ENCODE measurements at places on chromosomes 16 and 17.
A peak's percentile ranks its signal among the peaks of the same experiment; 100 is the strongest.

DNA sequence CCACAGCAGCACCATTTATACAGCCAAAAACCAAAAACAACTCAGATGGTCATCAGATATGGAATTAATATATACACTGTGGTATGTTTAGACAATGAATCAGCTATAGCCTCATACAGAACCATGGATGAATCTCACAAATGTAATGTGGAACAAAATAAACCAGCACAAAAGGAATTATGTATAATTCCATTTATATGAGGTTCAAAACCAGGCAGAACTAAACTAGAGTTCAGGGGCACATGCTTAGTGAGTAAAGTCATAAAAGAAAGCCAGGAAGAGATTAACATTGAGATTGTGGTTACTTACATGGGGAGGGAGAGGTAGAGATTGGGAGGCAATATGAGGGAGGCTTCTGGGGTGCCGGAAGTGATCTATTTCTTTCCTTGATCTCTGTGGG lies 231.1 kb downstream of the COPRS start:
- no peak for DNase-seq

- no peak for DNase-seq
Observed at GRCh38 chr16:23862556-23862955, 26.8 kb downstream of the PRKCB start.

DNA sequence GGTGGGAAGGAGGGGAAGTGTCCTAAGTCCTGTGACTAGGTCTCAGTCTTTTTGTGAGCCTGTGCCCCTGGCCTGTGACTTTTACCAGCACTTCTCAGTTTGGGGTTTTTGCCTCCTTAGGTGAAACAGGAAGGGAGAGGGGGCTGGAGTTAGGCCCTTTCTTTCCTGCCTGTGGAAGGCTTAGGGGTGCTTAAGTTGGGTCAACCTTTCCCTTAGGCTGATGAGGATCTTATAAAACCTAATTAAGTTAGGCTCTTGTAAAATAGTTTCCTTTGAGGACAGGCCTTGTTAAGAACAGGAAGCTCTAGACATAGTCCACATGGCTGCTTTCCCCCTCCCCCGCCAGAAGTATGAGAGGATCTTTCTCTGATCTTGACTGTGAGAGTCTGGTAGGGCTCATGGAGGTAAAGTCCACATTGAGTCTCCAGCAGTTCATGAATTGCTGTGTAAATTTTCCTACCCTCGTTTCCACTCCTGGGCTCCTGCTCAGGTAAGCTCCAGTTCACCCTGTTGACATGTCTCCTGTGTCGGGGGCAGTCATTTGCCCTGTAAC lies 17.0 kb upstream of the DNASE1 start:
- no peak for DNase-seq

GRCh38 chr17:32586666-32587065 lies 99.9 kb downstream of the CDK5R1 start:
- DNase-seq, result no peak

GRCh38 chr17:81428121-81428515 lies 32.9 kb downstream of the BAHCC1 start:
- no peak for DNase-seq

DNA sequence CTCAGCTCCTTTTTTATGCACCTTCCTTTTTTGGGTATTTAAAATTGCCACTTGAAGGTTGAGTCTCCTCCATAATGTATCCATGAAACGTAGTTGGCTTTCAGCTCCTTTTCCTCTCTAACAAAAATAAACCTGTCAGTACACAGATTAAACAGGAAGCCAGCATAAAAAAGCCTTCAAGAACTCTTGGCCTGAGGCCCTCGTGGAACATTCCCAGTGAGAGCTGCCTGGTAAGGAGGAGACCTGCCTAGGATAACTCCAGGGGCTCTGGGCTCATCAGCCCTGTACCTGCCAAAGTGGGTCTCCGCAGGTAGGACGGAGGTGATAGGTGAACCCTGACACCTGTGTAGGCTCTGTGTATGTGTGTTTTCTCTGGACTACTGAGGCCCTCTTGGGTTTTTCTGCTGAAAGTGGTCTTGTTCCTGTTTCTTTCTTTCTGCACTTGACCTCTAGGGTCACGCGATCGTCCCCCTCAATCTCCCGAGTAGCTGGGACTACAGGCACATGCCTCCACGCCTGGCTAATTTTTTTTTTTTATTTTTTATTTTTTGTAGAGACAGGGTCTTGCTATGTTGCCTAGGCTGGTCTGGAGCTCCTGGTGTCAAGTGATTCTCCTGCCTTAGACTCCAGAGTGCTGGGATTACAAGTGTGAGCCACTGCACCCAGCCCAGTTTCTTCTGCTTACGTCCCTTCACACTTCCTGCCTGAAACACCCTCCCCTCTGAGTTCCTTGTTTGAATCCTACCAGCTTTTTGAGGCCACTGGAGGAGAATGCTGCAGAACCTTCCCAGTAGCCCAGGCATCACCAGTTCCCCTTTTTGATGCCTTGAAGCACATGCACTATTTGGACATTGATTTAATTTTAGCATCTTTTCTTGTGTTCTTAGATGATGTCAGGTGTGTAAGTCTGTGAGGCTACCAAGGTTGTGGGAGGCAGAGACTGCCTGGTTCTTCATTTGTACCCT lies 9.8 kb downstream of the PGS1 start:
- no peak for DNase-seq

GRCh38 chr16:76164970-76165558 lies 112.1 kb upstream of the CNTNAP4 start:
- DNase-seq, result no peak

DNA sequence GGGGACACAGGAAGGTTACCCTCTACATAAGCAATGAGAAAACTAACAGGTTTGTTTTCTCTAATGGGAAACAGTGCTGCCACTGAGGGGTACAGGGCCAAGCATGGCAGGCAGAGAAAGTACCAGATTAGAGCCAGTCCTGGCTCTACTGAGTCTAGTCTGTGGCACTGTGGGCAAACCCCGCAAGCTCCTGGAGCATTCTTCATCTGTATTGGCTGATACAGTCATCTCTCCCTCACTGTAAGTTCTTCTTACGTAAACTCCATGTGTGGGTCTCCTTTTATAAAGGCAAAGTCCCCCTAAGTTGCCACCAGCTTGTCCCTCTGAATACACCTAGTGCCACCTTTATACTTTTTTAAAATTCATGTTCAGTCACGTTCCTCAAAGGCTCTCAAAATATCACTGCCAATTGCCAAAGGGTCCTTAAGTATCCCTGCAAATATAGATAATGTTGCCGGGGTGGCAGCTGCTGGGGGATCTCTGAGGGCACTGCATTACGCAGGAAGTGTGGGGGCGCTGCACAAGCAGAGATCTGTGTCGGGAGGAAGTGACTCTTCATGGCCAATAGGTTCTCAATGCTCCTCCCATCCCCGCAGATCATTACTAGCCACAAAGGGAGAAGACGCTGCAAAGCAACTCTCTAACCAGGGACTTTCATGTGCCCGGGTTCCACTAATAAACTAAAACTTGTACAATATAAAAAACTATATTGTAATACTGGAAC lies 18.8 kb downstream of the XPO6 start:
- DNase-seq, result peak; percentile 42

GRCh38 chr17:66863820-66864219 lies 28.9 kb downstream of the CACNG5 start:
- no peak for DNase-seq

DNA sequence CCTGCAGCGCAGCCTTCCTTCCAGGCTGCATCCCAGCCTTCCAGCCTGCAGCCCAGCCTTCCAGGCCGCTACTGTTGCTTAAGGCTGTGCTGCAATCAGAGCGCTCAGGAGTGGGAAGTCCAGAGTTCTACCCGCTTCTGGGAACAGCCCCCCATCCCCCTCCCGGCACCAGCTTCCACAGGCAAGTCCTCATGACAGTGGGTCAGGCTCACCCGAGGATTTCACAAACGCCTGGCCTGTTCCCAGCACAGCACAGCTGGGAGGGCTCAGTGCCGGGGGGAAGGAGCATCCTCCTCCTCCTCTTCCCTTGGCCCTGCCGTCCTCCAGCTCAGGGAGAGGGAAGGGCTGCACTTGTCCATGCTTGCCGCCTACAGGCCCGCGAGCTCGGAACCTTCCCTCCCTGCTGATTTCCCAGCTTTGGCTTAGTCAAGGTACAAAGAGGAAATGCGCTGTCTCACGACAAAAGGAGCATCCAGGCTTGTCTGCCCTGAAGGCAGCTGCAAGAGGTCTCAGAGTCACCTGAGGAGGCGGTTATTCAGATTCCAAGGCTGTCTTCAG lies 8.3 kb downstream of the SOCS3 start:
- no peak for DNase-seq

- no peak for DNase-seq
Observed at GRCh38 chr16:20331635-20332034, 4.3 kb upstream of the GP2 start.

- DNase-seq, result no peak
Observed at GRCh38 chr16:66326991-66327513, 39.4 kb upstream of the CDH5 start.

GRCh38 chr16:29204806-29205135 lies 201.7 kb downstream of the NPIPB11 start:
- no peak for DNase-seq

DNA sequence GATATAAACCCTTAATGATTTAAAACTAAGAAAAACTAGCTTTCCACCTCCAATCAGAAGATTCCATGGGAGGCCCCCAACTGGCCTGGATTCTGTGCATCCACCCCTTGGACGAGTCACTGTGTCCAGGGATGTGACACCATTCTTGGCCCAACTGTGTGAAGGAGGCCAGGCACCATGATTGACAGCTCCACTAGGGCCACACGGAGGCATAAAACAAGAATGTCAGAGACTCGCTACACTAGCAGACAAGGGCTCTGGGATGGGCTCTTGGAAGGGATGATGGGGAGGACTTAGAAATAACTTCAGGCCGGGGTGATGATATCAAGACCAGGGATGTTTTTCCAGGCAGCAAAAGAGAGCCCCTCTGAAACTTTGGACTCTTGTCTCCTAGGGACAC lies 117.8 kb upstream of the GNAO1 start:
- no peak for DNase-seq

DNA sequence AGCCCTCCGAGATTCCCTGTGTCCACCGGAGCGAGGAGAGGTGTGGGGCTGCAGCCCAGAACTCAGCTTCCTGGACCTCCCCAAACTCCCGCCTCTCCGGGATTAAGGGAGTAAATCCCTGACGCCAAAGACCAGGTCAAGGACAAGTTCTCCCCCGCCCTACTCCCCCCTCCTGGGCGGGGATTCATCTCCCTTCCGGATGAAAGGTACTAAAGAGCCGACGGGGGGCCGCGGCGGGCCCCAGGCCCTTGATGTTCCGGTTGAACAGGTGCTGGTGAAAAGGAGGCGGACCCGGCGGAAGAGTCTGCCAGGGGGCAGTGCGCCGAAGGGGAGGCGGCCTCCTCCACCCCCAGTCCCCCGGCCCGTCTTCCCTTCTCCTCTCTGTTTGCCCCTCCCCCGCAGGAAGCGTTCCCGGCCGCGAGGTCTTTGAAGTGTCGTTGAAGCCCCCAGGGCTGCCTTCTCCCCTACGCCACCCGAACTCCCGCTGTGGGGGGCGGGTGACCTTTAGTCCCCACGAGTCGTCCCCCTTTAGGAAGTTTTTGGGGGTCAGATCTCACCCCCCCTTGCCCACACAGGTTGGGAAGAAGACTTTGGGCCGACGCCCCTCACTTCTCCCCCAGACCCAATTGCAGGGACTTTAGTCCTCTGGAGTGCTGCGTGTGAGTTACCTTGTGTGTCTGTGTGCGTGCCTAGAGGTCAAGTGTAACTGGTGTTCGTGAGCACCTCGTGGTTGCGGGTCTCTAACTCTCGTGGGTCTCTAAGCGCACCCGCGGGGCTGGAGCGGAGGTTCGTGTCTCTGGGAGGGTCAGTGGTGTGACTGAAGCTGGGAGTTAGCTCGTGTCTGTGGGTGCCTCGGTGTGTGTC lies 1.1 kb upstream of the MLLT6 start:
- peak; percentile 78 for DNase-seq

DNA sequence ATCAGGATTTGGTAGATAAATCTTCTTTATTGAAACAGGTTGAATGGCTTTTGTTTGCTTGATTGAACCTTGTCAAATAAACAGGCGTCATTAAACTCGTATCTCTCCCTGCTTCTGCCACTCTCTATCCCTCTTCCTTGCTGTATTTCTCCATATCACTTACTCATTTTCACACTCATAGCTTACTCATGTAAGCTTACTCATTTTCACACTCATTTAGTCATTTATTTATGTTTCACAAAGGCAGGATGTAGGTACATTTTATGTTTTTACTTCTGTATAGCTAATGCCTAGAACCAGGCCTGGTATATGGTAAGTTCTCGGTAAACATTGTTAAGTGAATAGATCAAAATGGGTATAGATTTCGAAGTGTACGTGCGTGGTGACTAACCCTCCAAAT lies 450.0 kb downstream of the PMP22 start:
- DNase-seq, result no peak

DNA sequence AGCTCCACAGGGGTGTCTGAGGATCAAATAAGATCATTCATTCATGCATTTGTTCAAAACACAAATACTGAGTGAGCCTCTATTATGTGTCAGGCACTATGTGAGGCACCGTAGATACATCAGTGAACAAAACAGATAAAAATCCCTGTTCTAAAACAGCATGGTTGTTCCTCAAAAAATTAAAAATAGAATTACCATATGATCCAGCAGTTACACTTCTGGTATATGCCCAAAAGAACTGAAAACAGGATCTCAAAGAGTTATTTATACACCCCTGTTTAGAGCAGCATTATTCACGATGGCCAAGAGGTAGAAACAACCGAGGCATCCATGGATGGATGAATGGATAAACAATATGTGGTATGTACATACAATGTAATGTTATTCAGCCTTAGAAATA lies 15.4 kb downstream of the PIPOX start:
- DNase-seq, result no peak

DNA sequence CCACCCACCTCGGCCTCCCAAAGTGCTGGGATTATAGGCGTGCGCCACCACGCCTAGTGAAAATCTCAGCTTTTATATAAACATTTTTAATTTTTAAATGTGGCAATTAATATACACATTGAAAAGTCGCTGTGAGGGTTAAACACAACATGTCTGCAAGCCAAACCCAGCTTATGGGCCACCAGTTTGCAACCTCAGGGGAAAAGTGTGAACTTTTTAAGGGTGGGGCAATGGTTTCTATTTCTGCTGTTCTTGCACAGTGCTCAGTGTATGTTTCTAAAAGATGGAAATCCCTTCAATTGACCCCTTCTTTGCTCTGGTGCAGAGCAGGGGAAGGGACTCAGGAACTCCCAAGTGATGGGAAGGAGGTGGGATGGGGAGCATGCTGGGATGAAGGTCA lies 18.3 kb upstream of the SUPT4H1 start:
- no peak for DNase-seq

DNA sequence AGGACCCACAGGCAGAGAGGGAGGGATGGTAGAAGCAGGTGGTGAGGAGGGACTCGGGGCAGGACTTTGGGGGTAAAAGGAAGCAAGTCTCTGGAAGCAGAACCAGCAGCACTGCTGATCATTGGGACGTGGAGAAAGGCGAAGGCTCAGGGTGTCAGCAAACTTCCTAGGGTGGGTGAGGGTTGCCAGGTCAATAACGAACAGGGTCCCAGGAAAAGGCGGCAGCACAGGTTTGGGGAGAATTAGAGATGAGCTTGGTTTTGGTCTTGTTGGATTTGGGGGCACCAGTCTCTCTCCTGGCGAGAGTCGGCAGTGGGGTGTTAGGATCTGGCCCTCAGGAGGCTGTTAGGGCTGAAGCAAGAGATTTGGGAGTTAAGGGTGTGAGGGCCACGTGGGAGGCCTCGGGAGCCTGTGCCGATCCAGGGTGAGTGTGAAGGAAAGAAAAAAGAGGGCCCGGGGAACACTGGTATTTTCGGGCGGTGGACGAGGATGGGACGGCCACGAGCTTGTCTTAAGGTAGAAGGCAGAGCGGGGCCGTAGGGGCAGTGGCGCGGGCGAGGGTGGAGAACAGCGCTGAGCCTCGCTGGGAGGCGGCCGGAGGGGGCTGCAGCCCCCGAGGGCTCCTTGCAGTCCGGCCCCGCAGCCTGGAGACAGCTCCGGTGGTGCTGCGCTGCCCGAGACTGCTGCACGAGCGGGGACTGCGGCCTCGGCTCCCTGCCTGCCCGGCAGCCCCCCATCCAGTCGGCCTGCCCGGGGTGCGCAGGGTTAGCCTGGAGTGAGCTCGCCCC lies 765 bp upstream of the ADORA2B start:
- no peak for DNase-seq
